ENCODE measurements at places on chromosomes 6 and 20. TPM values are rescaled to one million over a fixed set of nuclear protein-coding genes. Genes with fewer than 3 reads are reported as not detected.

MMP24OS gene
- total RNA-seq, result 20.1 TPM

SAMD3 gene
- total RNA-seq, result 7.3 TPM

PMEPA1 gene
- total RNA-seq, result 2.7 TPM

OLIG3 gene
- 0.06 TPM for total RNA-seq

OR2B6 gene
- not detected for total RNA-seq

XKR7 gene
- total RNA-seq, result not detected

All from aortic smooth muscle cell (primary cell).